ENCODE measurements at places on chromosomes 3 and 15.

DNA sequence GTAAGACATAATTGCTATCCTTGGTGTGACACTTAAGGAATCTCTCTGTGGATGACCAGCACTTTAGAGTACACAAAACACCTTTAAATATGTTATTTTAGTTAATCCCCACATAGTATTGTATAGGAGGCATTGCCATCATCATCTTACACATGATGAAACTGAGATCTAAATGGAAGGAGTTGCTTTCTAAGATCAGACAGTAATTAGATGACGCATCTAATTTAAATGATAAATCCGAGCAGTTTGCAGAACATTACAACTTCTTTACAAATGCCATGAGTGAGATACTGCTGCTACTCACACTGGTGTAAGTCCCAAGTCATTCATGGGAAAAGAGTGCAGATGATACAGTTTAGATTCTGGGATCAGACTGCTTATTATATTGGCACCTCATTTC lies 431.9 kb downstream of the MFSD1 start:
- no peak for DNase-seq

DNA sequence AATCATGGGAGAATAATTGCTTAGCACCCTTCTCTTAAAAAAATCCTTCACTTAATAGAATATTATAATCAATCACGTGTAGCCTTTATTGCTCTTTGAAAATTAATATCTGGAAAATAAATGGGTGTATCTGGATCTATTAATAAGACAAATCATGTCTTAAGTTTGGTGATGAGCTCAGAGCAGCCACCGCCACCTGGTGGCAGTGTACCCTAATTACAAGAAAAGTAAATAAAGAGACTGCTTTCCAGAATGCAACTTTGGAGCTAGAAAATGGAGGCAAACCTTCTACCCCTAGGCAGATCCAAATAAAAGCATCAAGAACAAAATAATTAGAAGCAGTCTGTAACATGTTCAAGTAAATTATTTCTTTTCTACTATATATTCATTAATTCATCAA lies 43.5 kb downstream of the EPHB1 start:
- no peak for DNase-seq

- no peak for DNase-seq
Measured at GRCh38 chr3:24264748-24265158, 229.9 kb downstream of the THRB start.

DNA sequence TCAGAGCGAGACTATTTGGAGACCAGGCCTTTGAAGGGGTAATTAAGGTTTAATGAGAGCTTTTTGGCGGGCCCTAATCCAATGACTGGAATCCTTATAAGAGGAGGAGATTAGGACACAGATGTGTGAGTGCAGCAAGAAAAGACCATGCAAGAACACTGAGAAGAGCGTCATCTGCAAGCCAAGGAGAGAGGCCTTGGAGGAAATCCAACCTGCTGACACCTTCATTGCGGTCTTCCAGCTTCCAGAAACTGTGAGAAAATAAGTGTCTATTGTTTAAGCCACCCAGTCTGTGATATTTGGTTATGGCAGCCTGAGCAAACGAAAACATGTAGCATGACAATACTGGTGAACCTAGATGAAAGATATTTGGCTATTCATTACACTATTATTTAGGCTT lies 23.0 kb upstream of the MUSTN1 start:
- DNase-seq, result no peak

GRCh38 chr3:5133239-5134018 lies 11.3 kb downstream of the ARL8B start:
- DNase-seq, result no peak

DNA sequence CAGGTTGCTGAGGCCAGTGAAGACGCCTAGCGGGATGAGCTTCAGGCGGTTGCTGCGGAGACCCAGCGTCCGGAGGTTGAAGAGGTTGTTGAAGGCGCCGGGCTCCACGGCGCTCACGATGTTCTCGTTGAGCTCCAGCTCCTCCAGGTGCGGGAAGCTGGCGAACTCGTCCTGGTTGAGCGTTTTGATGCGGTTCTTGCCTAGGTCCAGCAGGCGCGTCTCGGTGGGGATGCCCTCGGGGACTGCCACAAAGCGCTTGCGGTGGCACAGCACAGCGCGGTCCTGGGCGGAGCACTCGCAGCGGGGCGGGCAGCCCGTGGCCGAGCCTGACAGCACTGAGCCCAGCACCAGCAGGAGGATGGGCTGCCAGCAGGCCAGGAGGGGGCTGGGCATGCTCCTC lies 17.2 kb downstream of the LINGO1 start:
- no peak for DNase-seq

DNA sequence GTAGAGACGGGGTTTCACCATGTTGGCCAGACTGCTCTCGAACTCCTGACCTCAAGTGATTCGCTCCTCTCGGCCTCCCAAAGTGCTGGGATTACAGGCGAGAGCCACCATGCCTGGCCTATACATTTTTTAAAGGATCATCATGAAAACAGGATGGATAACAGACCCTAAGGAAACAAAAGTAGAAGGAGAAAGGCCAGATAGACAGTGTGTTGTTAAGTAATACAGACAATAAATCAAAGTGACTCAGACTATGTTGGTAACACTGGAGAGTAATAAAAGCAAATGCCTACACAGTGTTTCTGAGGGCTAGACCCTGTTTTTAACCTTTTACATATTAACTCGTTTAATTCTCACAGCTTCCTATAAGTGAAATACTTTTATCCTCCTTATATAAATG lies 133.8 kb upstream of the MCTP2 start:
- DNase-seq, result no peak
